ENCODE measurements at places on chromosomes 4 and X. TPM values are rescaled to one million over a fixed set of nuclear protein-coding genes. Genes with fewer than 3 reads are reported as not detected.

GRCh38 chr4:24278693-24279092 lies 305.7 kb downstream of the DHX15 start:
- H3K4me1 ChIP-seq: no peaks in the 10 kb centered on the region
- no peaks in the 10 kb centered on the region for H3K27me3 ChIP-seq
- H3K27ac ChIP-seq: no peak overlapping the region
- H3K36me3 ChIP-seq: no peaks in the 10 kb centered on the region
- DNase-seq: no peak

DNA sequence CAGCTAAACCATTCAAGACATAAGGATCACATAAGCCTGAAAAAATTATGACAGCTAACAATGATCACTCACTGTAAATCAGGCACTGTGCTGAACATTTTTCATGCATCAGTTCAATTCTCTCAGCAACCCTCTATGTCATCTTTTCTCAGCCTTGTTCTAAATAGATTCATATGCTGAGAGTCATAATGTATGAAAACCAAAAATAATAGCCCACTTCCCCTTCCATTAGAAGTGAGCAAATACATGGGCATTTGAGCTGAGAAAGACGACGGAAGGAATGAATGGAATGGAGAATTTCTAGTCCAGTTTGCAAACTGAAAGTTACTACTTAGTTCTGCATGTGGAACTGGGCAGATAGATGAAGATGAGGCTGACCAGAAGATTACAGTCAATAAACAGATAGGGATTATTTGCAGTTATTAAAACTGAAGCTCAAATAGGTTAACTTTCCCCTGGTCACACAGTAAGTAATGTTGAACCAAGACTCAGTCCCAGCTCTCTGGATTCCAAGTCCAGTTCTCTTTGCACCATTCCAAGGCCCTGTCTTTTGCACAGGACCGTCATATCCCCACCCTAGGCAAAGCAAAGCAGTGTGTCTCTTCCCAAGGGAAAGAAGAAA lies 1.6 kb upstream of the SH3RF1 start:
- H3K27me3 ChIP-seq: no peaks in the 10 kb centered on the region
- H3K27ac ChIP-seq: no peak overlapping the region
- no peak for DNase-seq
- peaks cover 12% of the 10 kb centered on the region for H3K4me1 ChIP-seq
- H3K36me3 ChIP-seq: no peaks in the 10 kb centered on the region
- H3K4me3 ChIP-seq: no peak overlapping the region

USP17L13 gene
- not detected for total RNA-seq

SRPX2 gene
- 62.4 TPM for total RNA-seq

GRCh38 chrX:13257223-13258051 lies 62.4 kb downstream of the ATXN3L start:
- H3K27ac ChIP-seq: no peak overlapping the region
- no peaks in the 10 kb centered on the region for H3K4me1 ChIP-seq
- H3K27me3 ChIP-seq: no peaks in the 10 kb centered on the region
- H3K36me3 ChIP-seq: no peaks in the 10 kb centered on the region

DNA sequence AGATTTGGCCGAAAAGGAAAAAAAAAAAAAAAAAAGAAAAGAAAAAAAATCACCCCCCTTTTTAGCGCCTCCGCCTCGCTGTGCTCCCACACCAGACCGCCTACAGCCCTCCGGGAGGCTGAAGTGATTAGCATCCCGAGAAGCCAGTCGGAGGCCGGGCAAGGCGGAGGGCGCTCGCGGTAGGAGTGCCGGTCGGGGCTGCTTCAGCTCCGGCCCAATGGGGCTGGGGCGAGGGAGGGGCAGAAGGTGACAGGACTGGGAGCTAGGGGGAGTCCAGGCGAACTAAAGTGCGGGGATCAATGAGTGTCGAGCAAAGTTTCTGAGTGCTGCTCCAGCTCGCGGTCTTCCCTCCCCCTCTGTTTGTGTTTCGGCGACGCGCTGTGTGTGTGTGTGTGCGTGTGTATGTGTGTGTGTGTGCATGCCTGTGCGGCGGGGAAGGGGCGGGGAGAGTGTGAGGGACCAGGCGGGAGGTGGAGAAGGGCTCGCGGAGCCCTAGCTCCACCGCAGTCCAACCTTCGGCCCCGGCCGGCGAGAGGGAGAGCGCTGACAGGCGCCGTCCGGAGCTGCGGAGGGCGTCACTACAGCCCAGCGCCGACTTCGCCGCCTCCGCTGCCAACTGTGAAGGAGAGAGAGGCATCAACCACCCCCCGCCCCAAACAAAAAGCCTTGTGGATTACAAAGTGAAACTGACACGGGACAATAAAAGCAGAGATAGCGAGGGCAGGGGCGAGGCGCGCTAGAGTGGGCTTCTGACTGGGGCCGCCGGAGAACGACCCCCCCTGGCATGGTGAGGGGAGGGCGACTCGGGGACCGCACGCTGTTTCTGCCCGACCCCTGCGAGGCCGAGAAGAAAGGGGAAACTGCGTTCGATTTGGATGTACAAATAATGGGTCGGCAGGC lies at the start of gene FAT4:
FAT4 (plus strand) TSS at position 280 of the 900 bp plus-strand sequence. CDS start 1,457 bp downstream, outside the sequence.
- DNase-seq: peak; percentile 91
- H3K27me3 ChIP-seq: no peaks in the 10 kb centered on the region
- H3K27ac ChIP-seq: peak within 1 kb of the TSS; percentile 85

- H3K4me1 ChIP-seq: no peaks in the 10 kb centered on the region
- H3K27ac ChIP-seq: no peak overlapping the region
These were observed 28.5 kb downstream of the PHEX start for GRCh38 chrX:22060415-22061280.

CDKL5 gene
- total RNA-seq: 7.5 TPM

GRCh38 chrX:16586377-16587112 lies 63.4 kb upstream of the S100G start:
- no peak overlapping the region for H3K4me3 ChIP-seq
- no peak overlapping the region for H3K27ac ChIP-seq
- no peak for DNase-seq
- no peaks in the 10 kb centered on the region for H3K36me3 ChIP-seq
- no peaks in the 10 kb centered on the region for H3K27me3 ChIP-seq

DNA sequence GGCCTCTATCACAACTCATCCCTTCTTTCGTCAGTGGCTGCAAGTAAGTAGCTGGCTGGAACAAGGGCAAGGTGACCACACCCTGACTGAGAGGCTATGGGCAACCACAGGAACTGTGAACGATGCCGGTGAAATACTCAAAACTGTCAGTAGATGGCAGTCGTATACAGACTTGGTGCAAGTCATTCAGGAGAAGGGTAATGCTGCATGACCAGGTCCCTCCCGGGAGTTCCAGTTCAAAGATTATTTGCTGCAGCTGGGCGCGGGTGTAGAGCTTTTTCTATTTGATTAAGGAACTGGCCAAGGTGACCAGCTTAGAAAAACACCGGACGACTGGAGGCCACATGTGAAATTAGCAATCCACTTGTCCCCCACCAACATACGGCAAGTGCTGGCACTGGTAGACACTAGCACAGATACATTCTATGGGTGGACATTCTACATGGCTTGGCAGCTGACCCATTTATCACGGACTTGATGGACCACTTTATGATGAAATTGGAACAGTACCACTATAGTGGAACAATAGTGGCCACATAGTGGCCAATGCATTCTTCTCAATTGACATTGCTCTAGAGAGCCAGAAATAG lies 726.6 kb downstream of the TRAM1L1 start:
- H3K4me1 ChIP-seq: no peaks in the 10 kb centered on the region
- H3K4me3 ChIP-seq: no peak overlapping the region
- no peak overlapping the region for H3K27ac ChIP-seq
- no peaks in the 10 kb centered on the region for H3K27me3 ChIP-seq
- DNase-seq: peak; percentile 57

- no peaks in the 10 kb centered on the region for H3K27me3 ChIP-seq
- peak overlapping the region; percentile 64 for H3K4me3 ChIP-seq
- H3K36me3 ChIP-seq: no peaks in the 10 kb centered on the region
- peak overlapping the region; percentile 64 for H3K27ac ChIP-seq
- peaks cover 5% of the 10 kb centered on the region for H3K4me1 ChIP-seq
These were observed 509 bp downstream of the CXXC4 start for GRCh38 chr4:104494185-104494584.
